GOT3 (cell line): ENCODE measurements at places on chromosomes 12 and 14.

- DNase-seq = no peak
These were observed 16.1 kb downstream of the CLSTN3 start for GRCh38 chr12:7146228-7146627.

DNA sequence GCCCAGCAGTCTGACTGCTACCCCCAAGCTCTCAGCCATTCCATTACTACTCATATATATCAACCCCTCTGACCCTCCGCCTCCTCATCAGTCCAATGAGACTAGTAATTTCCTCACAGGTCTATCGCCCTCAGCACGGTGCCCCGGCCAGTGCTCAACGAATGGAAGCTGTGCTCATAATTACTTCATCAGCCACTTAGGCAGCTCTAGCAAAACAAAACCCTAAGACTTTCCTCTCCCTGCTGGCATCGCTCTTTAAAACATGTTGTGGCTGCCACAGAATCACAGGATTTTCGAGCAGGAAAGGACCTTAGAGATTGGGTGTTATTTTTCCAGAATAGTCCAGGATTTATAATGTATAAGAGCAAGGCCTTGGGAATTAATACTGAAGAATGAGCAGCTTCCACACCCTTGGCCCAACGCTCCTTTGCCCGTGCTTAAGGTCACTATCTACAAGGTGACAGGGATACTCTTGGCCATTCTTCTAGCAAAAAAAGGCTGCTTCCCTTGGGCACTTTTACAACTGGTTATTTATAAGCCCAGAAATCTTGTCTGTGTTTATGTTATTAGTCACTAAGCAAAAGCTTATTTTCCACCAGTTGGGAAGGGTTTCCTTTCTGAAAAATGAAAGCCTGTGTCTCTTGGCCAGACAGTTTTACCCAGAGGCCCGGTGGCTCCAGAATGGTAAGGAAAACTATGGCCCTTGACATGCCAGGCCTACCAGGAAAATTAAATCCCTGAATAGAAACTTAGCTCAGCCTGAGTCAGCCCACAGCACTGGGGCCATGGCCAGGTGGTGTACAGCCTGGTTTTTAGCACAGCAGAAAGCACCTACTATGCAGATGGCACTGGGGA lies 47.9 kb downstream of the NUAK1 start:
- no peak for DNase-seq

DNA sequence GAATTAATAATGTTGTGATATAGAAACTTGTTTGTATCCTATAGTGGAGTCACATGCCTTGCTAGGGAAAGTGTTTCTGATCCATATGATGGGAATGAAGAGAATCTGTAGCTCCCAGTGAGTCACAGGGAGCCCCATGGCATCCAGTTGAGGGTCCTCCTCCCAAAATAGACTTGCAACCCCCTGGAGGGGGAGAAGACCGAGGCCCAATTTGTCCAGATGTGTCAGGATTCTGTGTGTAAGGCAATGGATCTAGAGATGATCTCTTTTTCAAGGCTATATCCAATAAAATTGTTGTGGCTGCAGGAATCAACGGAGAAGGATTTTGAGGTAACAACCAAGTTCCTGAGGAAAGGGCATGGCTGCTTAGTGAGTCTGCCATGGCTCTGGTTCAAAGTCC lies 121.8 kb downstream of the BCL11B start:
- no peak for DNase-seq

- no peak for DNase-seq
These were observed 24.0 kb downstream of the ARG2 start for GRCh38 chr14:67643713-67644112.

- DNase-seq = no peak
These were observed 14.2 kb upstream of the TXNRD1 start for GRCh38 chr12:104201238-104202001.

DNA sequence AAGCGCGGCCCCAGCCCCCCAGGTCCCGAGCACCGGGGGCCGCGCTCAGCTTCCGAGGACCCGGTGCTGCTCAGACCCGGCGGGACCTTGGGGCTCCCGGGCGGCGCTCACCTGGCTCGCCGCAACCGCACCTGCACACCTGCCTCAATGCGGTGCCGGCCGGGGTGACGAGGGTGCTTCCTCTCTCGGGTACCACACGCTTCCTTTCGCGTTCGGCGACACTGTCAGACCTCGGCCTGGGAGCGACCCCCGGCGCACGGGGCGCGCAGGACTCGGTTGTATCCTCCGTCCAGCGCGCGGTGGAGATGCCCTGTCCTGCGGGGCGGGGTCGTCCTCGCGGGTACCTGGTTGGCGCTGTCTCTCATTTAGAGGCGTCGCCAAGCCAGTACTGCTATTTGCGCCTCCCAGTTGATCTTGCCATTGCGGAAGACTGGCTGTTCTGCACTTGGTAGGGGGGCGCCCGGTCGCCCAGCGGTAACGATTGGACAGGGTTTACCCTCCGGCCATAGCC lies 718 bp downstream of the PACS2 start:
- no peak for DNase-seq

DNA sequence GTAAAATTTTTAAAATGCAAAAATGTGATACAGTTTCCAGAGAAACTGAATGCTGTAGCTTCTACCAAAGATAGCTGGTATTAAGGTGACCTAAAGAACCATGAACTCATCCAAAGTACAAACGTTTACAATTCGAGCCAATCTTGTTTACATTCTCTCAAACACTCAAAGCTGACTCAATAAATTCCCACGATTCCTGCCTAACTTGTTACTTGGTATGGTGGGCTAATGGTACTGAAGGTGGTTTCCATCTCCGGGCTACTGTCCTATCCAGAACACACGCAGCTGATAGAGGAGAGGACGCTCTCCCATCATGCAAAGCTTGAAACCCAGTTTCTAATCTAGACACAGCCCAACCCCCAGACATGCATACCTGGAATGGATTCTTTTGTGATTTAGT lies 31.5 kb downstream of the RAD9B start:
- DNase-seq = no peak

GRCh38 chr12:11701433-11701832 lies 52.0 kb downstream of the ETV6 start:
- DNase-seq = no peak
